ENCODE measurements at places on chromosomes 1 and 21.

- no peak for DNase-seq
Observed at GRCh38 chr1:213111502-213111901, 60.5 kb downstream of the RPS6KC1 start.

- no peak for DNase-seq
Observed at GRCh38 chr1:116690849-116691406, 23.4 kb upstream of the IGSF3 start.

DNA sequence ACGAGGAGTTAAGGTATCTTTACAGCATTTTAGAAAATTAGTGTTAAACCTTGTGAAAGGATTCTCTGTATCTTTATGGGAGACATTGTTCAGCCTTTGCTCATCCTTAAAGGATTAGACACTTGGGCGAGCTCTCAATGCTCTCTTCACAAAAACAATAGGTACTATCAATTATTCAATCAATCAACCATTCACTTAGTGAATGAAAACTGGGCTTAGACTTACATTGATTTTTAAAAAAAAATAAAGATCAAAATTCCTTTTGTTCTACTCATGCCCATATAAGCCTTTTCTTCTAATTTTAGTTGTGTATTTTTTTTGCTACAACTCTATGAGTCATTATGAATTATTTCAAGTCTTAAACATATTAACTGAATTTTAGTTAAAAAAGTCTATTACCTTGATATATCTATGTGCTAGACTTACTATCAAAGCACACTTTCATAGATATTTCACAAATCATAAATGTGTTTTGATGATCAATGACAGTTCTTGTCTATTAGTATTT is 181.2 kb downstream of the DPYD start:
- no peak for DNase-seq

GRCh38 chr21:39265603-39266002 is 47.8 kb downstream of the BRWD1 start:
- no peak for DNase-seq

- DNase-seq, result no peak
Observed at GRCh38 chr1:27475720-27476119, 14.2 kb downstream of the WASF2 start.

DNA sequence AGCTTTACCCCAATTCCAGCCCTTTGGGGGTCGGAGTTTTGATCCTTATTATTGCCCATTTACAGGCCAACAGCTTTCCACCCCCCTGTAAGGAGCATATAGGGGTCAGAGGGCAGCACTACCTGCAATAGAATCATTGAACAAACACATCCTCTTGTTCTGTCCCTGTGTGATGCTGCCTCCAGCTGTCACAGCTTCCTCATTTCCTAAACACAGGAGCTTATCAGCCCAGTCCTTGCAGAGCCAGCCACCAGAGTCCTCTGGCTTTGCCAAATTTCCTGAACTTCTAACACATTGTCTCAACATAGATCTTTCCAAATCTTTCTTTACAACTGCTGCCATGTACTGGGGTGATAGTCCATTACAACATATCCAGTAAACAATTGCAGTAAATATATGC is 32.8 kb upstream of the PTBP2 start:
- DNase-seq, result peak; percentile 72
